ENCODE measurements at places on chromosomes 12 and 14.

DNA sequence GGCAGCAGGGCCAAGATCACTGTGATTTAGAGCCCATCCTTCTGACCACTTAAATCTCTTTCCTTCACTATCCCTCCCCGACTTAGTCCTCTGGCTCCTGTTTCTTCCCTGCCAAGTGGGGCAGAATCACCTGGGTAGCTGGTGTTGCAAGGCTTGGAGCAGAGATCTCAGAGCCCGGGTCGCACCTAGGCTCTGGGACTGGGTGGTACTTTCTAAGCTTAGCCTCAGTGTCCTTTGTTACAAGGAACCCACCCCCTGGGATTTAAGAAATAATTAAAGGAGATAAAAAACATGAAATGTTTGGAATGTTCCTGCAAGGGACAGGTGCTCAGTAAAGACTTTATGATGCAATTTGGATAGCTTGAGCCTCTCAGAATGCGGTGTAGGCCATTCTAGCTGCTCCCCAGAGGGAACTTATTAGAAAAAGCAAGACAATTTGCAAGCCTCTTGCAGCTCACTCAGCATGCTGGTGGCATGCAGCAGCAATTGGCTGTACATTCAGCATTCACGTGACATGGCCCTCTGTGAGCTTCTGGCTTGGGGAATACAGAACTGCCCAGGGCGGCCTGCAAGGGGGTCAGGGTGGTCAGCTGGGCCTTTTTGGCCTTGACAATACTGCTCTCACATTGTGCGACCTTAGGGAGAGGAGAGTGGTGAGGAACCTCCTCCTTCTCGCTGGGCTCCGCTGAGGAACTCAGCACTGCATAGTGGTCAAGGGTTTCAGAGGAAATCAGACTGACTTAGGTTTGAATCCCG is 16.8 kb downstream of the C14orf132 start:
- DNase-seq = no peak

GRCh38 chr12:132078190-132078589 is 65.9 kb downstream of the DDX51 start:
- DNase-seq = no peak

GRCh38 chr14:52253503-52253902 is 14.0 kb upstream of the PTGDR start:
- DNase-seq = no peak

GRCh38 chr14:102902086-102902485 is 20.4 kb upstream of the AMN start:
- no peak for DNase-seq

DNA sequence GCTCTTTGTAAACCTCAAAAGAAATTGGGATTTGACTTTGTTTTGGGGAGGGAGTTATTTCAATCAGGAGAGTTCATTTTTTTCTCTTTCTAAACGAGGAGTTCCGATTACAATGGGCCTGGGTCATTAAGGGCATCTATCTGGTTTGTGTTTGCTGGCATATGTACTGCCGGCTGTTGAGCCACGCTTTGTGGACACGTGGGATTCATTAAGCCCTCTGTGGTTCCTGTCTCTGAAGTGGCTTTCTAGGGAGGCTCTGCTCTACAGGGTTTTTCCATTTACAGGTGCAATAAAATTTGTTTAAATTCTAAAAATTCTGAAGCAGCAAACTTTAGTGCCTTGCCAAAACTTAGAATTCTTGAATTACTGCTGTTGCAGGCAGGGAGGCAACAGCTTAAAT is 57.9 kb downstream of the GNS start:
- no peak for DNase-seq

- no peak for DNase-seq
Measured at GRCh38 chr12:63525831-63526230, 142.5 kb downstream of the DPY19L2 start.

DNA sequence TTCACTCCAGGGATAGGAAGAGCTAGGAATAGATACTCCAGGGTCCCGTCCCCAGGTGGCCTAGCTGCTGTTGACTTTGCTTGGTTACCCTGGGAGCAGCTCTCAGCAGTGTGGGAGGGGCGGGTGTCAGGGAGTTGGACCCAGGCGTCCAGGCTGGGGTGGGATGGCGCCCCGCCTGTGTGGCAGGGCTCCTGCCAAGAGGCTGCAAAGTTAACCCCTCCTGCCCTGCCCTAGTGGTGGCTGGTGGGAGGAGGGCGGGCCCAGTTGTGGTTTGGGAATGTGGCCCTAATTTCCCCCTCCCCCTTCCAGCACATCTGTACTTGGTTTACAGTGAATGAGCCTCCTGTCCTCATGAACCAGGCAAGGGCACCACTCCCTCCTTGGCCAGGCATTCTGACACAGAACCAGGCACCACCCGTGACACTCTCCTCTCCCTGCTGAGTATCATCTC is 1.7 kb upstream of the RARG start:
- no peak for DNase-seq

DNA sequence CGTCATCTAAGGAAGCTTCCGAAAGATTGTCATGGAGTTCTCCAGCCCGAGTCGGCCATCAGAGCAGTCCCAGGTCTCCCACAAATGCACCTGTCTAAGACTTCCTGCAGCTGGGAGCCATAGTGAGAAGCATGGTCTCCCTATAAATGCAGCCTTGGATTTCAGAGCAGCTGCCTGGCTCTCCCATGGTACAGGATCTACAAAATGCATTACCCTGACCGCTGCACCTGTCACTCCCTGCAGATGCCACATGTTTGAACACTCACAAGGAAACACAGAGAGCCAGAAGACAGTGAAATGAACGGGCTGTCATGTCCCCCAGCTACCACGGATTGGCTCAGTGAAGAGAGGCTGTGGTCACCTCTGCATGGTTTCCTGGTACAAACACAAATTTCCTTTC is 702.7 kb downstream of the MED13L start:
- DNase-seq = no peak

DNA sequence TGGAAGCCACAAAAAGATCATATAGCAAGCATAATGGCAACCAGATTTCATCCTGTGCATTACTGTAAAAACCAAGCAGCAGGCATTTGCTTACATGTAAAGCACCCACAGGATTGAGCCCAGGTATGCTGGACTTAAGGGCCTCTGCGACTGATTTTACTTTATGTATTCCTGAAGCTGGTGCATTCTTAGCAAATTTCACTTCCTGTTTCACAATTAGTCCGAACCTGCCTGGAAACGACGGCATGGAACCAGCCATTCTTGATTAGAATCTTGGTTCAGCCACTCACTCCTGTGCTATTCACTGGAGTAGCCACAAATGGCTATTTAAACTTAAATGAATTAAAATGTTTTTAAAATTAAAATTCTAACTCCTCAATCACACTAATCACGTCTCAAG is 239.2 kb downstream of the NUAK1 start:
- peak; percentile 53 for DNase-seq

- DNase-seq = no peak
Measured at GRCh38 chr12:67457778-67458665, 188.9 kb downstream of the CAND1 start.

DNA sequence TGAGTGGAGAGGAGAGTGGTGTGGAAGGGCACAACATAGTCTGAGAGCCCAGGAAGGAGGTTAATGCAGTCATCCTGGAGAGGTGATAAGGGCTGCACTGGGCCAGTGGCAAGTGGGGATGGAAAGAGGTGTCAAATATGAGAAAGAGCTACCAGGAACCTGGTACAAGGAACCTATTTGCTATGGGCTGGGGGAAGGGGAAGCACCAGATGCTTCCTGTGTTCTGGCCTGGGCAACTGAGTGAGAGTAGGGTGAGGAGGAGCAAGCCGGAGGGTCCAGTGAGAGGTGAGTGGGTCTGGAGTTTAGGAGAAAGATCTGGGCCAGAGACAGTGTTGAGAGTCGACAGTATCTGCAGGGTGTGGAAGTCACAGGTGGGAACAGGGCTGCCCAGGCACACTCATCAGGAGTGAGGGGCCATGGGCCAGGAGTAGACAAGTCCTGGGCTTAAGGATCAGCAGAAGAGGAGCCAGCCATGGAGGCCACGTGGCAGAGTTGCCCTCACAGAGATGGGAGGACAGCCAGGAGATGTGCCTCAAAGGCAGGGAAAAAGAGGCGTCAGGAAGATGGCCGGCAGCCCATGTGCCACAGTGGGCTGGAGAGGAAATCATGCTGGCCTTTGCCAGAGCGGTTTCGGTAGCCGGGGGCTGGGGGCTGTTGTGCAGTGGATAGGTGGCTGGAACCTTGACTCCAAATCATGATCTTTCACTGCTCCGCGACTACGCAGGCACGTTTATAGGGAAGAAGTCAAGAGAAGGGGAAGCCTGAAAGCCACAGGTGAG is 2.9 kb upstream of the AQP6 start:
- no peak for DNase-seq

GRCh38 chr12:67067453-67068203 is 201.5 kb upstream of the CAND1 start:
- no peak for DNase-seq

DNA sequence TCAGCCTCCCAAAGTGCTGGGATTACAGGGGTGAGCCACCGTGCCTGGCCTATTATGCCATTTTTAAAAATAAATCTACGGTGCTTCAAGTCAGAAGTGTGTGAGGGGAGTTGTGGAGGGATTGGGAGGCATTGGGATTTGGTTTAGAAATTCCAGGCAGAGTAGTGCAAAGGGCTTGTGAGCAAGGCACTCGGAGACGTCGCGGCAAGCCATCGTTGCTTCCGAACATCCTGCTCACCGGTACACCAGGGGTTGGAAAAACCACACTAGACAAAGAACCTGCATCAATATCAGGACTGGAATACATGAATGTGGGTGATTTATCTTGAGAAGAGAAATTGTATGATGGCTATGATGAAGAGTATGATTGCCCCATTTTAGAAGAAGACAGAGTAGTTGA is 227.0 kb downstream of the ALG10 start:
- DNase-seq = no peak

GRCh38 chr12:115891556-115892164 is 385.8 kb downstream of the MED13L start:
- no peak for DNase-seq

GRCh38 chr14:55220230-55220629 is 28.8 kb upstream of the DLGAP5 start:
- DNase-seq = no peak

- no peak for DNase-seq
Measured at GRCh38 chr12:64147875-64148274, 74.2 kb downstream of the KICS2 start.

DNA sequence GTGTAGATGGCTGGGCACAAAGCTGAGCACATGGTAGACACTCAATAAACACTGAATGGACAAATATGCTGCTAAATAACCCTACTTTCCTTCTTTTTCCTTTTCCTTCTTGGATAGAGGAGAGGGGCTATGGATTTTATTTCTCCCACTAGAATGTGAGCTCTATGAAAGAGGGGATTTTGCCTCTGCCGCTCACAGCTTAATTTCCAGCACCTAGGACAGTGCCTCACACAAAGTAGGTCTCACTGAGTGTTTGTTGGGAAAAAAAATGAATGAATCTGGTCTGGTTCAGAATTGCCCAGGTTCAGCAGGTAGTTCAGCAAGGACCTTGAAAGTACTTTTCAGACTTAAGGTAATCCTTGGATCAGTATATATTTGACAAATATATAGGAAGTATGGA is 65.5 kb downstream of the WSCD2 start:
- no peak for DNase-seq

GRCh38 chr14:54220704-54221431 is 175.9 kb upstream of the CDKN3 start:
- no peak for DNase-seq

DNA sequence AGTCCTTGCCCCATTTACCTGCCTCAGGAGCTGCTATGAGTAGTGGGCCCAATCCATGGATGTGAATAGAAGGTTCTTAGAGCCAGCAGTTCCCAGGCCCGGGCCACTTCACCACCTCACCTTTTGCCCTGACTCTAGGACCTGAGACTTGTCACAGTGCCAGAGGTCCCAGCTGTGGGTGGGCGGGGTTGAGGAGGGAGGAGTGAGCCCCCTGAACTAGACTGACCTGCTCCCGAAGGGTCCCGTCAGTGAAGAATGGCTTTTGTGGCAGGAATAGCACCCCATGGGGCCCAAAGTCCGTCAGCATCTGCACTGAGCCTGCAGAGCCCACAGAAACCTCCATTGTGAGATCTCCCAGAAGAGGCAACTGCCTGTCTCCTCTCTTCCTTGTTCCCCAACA is 12.9 kb downstream of the ABCD4 start:
- DNase-seq = no peak

- DNase-seq = no peak
Measured at GRCh38 chr12:124365726-124366430, 71.0 kb downstream of the RFLNA start.

DNA sequence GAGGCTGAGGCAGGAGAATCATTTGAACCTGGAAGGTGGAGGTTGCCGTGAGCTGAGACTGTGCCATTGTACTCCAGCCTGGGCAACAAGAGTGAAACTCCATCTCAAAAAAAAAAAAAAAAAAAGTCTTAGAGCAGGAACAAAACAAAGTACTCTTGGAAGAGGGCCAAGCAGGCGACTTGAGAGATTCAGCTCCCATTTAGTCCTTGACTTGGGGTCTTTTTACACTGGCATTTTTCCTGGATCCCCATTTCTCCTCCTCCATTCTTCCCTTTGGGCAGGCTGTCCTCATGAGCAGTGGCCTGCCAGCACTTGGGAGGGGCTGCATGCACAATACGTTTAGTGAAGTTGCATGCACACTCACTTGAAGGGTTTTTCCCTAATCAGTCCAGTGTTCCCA is 72.9 kb downstream of the C14orf132 start:
- no peak for DNase-seq

- no peak for DNase-seq
Measured at GRCh38 chr14:104561124-104561557, 18.4 kb upstream of the C14orf180 start.

DNA sequence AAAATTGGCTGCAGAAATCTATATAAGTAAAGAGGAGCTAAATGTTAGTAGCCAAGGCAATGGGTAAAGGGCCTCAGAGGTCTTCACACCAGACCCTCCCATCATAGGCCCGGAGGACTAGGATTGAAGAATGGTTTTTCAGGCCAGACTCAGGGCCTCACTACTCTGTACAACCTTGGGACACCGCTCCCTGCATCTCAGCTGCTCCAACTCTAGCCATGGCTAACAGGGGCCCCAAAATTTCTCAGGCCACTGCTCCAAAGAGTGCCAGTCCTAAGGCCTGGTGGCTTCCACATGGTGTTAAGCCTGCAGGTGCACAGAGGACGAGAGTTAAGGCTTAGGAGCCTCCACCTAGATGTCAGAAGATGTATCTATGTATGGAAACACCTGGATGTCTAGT is 155.5 kb upstream of the MGAT4C start:
- no peak for DNase-seq

DNA sequence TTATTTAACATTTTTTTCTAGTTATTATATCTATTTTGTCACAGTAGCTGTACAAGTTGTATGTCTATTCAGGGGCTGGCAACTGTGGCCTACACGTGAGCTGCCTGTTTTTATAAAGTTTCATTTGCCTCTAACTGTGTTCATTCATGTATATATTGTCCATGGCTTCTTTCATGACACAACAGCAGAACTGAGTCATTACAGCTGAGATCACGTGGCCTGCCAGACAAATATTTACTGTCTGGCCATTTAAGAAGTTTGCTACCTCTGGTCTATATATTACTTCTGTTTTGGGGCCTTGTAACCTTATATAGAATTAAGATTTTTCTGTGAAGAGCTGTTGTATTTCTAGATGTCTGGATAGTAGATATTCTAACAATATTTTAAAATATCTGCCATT is 37.9 kb downstream of the KIAA0586 start:
- DNase-seq = no peak

All from esophagus muscularis mucosa (tissue), 4 donors.